ENCODE measurements at places on chromosomes 16 and 17.

- no peak for DNase-seq
Measured at GRCh38 chr16:72085002-72085401, 8.4 kb downstream of the TXNL4B start.

DNA sequence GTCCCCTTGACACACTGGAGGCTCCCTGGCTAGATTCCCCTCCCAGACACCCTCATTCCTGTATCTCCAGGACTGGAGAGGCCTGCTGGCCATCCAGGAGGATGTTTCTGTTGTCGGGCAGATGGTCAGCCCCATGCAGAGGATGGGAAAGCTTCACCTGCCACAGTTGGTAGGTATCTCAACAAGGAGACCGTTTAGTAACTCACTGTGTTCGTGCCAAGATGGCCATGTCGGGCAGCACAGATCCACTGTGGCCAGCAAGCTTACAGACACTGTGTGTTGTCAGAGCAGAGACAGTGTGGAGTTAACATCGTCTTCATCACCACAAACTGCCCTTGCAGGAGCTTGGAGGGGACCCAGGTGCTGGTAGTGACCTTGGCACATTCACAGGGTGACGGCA lies 390.9 kb downstream of the SEC14L1 start:
- no peak for DNase-seq

- DNase-seq = no peak
Measured at GRCh38 chr17:15782866-15783265, 50.8 kb downstream of the TBC1D26 start.

- DNase-seq = no peak
Measured at GRCh38 chr16:12311309-12311708, 334.8 kb downstream of the SNX29 start.

DNA sequence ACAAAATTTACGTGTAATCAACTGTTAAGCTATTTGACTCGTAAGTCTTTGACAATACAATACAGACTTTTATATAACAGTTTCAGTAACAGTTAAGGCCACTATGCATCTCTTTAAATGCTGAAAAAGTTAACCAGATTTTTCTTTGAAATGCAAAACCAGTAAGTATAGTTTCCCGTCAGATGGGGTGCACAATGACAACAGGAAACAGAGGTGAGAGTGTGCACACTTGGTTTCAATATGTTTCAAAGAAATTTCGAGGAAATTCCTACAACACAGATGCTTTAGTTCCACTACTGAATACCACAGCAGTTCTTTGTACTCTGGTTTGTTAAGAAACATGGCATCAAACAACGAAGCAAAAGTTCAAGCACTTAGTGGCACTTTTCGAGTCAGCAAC lies 48.4 kb downstream of the RNF157 start:
- peak; percentile 27 for DNase-seq

GRCh38 chr16:49466881-49467280 lies 93.3 kb downstream of the C16orf78 start:
- DNase-seq = no peak

- no peak for DNase-seq
Measured at GRCh38 chr16:22386976-22387375, 12.6 kb upstream of the CDR2 start.

- DNase-seq = peak; percentile 29
Measured at GRCh38 chr17:44222112-44222869, 2.8 kb upstream of the UBTF start.

- no peak for DNase-seq
Measured at GRCh38 chr17:50513495-50513894, 5.3 kb downstream of the MYCBPAP start.

- DNase-seq = peak; percentile 18
Measured at GRCh38 chr17:79045842-79046196, 21.9 kb downstream of the C1QTNF1 start.

GRCh38 chr17:676060-676700 lies 38.5 kb downstream of the VPS53 start:
- DNase-seq = no peak
